Testis (tissue), 5 donors: ENCODE measurements at places on chromosomes 2 and 18.

DNA sequence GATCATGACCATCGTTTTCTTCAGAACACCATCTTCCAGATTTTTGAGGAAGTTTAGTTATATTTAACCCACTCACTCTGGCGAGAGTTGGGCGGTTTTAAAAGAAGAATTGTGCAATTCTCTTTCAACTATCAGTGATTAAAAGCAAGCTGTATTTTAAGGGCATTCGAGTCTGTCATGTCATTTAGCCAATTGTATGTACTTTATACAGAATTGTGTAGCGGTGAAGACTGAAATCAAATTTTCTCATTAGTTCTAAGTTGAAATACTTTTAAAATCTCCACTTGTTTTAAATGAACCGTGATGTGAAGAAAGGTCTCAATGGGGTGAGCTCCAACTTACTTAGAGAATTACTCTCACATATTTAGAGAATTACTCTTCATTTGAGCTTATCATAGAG, 214.6 kb upstream of the DTNA start:
- no peak for DNase-seq

DNA sequence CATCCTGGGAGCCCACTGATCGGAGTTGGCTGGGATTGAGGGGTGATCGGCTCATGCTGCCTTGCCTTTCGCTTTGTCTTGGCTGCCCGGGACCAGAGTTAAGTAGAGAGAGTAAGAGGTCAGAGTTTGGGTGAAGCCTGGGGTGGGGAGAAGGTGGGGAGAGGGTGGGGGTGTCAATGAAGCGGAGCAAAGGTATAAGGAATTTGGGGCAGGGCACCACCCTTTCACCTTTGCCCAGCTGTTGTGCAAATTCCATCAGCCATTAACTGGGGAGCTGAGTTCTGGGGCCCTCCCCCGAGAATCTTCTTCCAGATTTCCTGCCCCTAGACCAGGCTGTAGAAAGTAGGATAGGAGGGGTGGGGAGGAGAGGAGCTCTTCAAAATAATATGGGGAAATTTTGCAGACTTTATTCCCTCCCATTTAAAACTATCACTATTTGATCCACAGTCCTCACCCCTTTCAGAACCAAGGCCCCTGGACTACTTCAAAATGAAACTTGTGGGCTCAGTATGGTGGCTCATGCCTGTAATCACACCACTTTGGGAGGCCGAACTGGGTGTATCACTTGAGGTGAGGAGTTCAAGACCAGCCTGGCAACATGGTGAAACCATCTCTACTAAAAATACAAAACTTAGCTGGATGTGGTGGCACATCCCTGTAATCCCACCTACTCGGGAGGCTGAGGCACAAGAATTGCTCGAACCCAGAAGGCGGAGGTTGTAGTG, at the start of gene SLC23A3:
Gene SLC23A3, minus strand, starts transcription at position 100 of the 725 bp plus-strand sequence. Its CDS starts 45 bp downstream, at position 55.
- no peak for DNase-seq

GRCh38 chr2:85281553-85281952, 46.2 kb downstream of the TGOLN2 start:
- DNase-seq, result no peak

GRCh38 chr18:7158216-7158615, 40.6 kb upstream of the LAMA1 start:
- peak; percentile 14 for DNase-seq

DNA sequence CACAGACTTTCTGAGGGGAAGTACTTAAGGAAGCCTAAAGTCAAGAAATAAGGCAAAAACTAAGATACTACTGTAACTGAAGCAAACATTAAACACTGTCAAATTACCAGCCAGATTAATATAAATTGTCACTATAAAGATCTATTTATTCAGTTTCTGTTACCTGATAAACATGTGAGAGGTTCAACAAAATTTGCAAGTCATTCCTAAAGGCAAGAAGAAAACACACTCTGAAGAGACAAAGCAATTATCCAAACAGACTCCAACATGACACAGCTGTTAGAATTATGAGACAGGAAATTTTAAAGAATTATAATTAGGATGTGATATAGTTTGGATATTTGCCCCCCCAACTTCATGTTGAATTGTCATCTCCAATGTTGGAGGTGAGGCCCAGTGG, 140.4 kb upstream of the COL3A1 start:
- DNase-seq, result no peak

GRCh38 chr2:120804459-120804858, 68.8 kb downstream of the GLI2 start:
- no peak for DNase-seq

GRCh38 chr2:97747285-97747684, 33.9 kb downstream of the ZAP70 start:
- DNase-seq, result no peak
